ENCODE measurements at places on chromosomes 2 and 18.

DNA sequence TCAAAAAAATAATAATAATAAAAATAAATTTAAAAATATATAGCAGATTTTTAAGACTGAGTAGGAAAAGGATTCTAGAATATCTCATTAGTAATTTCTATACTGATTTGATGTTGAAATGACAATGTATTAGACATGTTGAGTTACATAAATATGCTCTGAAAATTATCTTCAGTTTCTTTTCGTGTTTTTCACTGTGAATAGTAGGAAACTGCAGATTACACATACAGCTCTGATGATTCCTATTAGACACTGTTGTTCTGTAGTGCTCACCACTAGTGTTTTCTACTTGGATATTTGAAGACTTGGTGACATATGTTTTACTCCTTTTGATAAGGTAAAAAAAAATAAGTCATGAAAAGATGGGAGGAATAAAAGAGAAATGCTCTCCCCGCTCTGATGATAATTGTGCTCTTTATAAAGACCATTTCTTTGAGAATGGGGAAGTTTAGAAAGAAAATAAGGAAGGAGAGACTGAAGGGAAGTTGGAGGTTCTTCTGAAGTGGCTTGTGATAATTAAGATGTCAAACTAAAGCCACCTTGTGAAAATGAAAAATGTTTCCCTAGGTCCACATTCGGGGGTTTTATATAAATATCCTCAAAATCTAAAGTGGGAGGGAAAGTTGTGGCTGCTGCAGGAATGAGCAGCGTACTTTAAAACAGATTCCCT, 52.9 kb downstream of the SLC9A2 start:
- DNase-seq = no peak

GRCh38 chr18:58829263-58829662, 35.4 kb upstream of the ZNF532 start:
- DNase-seq = no peak

DNA sequence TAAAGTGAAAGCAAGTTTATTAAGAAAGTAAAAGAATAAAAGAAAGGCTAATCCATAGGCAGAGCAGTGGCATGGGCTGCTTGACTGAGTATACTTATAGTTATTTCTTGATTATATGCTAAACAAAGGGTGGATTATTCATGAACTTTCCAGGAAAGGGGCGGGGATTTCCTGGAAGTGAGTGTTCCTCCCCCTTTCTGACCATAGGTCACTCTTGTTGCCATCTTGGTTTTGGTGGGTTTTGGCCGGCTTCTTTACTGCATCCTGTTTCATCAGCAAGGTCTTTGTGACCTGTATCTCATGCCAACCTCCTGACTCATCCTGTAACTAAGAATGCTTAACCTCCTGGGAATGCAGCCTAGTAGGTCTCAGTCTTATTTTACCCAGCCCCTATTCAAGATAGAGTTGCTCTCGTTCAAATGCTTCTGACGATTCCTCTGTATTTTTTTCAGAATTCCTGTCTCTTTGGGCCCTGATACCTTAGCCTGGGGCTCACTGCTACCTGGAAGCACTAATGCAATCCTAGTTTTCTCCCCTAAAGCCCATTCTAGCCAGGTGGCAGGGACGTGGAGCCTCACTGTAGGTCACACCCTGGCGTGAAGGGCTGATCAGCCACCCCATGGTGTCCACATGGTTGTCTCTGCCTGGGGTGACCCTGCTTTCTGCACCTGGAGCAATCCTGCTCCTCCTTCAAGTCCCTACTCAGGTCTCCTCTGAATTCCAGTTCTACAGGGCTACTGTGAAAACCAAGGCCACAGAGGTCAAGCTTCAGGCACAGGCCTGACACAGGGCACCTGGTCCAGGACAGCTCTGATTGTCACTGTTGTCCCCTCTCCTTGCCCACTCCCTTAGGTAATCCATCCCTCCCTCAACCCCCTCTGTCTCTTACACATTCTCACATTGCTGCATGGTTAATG, 6.0 kb upstream of the SLC35F6 start:
- peak; percentile 38 for DNase-seq

DNA sequence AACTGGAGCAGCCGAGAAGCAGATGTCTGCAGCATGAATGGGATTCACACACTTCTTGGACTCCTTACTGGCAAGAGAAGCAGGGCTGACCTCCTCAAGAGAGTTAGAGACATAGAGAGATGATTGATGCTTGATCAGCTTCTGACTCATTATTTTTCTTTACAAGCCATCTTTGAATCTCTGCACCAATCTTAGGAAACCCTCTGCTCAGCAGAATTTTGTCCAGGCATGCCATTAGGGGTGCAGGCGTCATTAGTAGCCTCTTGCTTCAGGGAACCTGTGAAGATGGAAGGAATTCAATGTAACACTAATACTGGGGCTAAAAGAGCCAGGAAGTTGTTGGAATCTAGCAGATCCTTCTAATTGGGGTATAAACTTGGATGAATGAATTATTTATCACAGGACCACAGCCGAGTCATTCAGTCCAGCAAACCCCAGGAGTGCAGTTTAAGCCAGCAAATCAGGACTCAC, 151.8 kb downstream of the MGAT5 start:
- DNase-seq = no peak

DNA sequence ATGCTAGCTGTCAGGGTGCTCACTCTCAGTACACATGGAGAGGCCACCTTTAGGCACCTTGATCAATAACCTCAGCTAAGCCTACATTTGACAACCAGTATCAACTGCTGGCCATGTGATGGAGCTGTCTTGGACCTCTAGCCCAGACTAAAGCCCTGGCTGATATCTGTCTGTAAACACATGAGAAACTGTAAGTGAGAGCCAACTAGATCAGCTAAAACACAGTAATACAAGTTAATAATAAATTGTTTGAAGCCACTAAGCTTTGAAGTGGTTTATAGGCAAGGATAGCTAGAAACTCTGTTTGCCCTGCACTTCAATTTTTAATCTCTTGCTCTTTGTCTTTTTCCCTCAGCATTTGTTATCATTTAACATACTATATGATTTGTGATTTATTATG, 407.1 kb downstream of the SPAG16 start:
- peak; percentile 12 for DNase-seq

- DNase-seq = no peak
These were observed 2.3 kb downstream of the KRCC1 start for GRCh38 chr2:88053296-88053695.

DNA sequence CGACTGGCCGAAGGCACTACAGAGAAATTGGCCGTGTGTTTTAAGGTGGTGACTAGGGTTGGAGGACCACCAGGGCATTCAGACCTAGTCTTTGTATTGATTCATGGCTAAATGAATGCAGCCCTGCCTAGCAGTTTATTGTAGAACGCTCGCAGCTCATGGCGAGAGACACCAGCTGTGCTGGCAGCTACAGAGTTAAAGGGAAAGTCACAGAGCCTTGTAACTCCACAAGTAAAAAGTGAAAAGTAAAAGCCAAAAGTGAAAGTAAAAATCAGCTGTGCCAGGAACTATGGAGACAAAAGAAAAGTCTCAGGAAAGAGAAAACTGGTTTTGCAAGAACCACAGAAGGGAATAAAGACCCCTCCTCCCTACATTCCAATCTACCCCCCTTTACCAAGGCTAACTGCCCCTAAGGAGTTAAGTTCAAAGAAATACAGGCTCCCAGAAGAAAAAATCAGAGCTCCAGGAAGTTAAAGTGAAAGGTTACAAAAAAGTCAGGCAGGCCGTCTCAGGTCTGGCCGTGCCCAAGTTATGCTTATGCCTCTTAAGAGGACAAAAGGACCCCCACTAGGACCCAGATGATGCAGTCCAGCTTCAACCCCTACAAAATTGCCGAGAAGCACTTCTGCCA, 46.4 kb upstream of the SELENOI start:
- DNase-seq = peak; percentile 77

- DNase-seq = no peak
These were observed 16.6 kb upstream of the GALNT1 start for GRCh38 chr18:35564795-35565453.

GRCh38 chr2:108446703-108447102, 2.3 kb upstream of the GCC2 start:
- DNase-seq = no peak

- DNase-seq = no peak
These were observed 4.7 kb downstream of the GLI2 start for GRCh38 chr2:120740375-120740764.

- DNase-seq = no peak
These were observed 84.6 kb downstream of the FBXO15 start for GRCh38 chr18:74063023-74063422.

GRCh38 chr2:136215908-136216472, 98.0 kb upstream of the CXCR4 start:
- peak; percentile 6 for DNase-seq

- peak; percentile 75 for DNase-seq
These were observed 3.1 kb downstream of the STK39 start for GRCh38 chr2:168244318-168244717.

- DNase-seq = no peak
These were observed 1.0 kb downstream of the CYP1B1 start for GRCh38 chr2:38074764-38075506.

DNA sequence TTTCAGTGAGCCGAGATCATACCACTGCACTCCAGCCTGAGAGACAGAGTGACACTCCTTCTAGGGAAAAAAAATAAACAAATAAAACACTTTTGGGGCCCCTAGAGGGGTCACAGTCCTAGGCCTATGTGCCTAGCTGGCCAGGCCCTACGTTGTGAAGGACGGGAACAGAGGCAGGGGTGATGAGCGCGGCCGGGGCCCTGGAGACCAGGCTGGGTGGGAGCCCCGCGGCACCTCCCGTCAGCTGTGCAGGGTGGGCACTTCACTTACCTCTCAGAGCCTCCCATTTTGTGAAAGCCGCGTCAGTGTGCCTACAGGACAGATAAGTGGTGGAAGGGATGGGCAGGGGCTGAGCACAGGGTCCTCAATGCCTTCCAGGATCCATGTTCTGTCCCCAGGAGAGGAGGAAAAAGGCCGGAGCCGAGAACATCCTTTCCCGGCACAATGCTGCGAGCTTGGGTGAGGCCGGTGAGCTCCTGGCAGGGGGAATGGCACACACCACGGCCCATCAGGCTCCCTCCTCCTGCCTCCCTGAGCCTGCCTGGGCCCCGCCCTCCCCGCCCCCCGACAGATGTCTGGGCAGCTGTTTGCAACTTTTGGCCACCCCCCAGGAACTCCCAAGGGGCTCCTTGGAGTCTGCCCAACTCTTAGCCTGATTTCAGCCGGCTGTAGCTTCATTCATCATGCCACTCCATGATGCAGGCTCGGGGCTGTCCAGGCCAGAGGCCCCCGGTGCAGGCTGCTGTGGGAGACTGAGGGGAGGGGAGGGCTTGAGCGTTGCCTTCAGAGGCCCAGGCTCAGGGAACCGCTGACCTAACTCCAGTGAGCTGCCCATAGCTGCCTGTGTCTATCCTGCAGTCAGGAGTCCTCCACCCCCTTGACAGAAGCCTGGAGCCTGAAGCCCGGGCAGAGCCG, 196.5 kb downstream of the TFCP2L1 start:
- DNase-seq = no peak

- DNase-seq = no peak
These were observed 3.6 kb upstream of the GMPPA start for GRCh38 chr2:219494952-219495530.

DNA sequence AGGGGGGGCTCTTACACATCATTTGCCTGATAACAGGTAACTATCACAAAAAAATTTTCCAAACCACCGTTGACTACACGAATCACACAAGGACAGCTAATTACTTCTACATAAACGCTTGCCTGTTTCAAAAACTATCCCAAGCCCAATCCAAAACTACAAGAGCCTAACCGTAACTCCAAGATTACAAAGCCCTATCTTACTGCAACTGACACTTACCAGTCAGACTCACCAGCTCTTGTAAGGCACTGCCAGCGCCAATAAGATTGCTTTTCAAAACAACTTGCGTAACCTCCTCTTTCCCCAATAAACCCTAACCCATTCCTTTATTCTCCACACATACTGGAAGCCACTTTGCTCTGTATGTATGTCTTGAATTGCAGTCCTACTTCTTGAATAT, 148.4 kb downstream of the NBAS start:
- no peak for DNase-seq

GRCh38 chr2:221042926-221043325, 529.2 kb downstream of the EPHA4 start:
- DNase-seq = no peak

DNA sequence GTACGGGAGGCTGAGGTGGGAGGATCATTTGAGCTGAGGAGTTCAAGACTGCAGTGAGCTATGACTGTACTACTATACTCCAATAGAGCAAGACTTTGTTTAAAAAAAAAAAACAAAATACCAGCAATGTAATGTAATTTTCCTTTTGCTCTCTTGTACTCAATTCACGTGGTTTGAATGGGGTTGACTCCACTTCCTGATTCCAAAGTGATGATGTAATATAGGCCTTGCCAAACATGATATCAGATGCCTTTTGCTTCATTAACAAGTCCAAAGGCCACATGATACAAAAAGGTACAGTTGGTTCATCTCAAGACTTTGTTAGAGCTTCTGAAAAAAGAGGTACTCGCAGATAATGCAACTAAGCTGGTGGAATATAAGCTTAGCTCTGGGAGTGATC, 321.8 kb downstream of the ZEB2 start:
- DNase-seq = peak; percentile 84

DNA sequence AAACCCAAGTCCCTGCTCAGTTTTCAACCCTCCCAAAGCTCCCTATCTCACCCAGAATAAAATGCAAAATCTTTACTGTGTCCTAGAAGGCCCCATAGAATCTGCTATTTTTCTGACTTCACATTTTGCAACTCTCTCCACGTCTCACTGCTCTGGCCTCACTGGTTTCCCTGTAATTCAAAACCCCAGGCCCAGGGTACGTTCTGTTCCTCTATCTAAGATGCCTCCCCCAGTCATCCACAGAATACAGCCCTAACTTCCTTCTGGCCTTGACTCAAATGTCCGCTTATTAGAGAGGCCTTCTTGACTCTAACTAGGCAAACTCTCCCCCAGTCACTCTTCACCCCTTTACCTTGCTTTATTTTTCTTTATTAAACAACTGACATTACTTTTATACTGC, 42.0 kb downstream of the FAM161A start:
- DNase-seq = no peak

GRCh38 chr2:75098856-75099255, 100.5 kb downstream of the TACR1 start:
- no peak for DNase-seq

GRCh38 chr18:57445488-57446319, 10.5 kb downstream of the ONECUT2 start:
- DNase-seq = peak; percentile 94

GRCh38 chr2:30662268-30663131, 144.7 kb downstream of the CAPN13 start:
- DNase-seq = peak; percentile 83

DNA sequence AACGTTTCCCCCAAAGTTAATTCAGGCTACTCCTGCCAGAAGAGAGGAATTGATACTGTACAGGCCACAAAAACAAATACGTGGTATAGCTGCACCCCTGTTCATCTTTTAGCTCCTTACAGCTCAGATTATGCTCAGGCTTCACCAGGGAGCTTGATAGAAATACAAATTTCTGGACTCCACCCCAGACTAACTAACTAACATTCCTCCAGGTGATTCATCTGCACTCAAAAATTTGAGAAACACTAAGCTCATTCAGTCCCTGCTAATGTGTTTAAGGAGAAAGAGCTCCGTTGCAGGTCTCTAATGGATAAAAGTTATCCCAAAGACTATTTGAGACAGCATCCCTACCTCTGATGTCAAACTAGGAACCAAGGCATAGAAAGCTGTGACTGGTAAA, 36.8 kb upstream of the UNC80 start:
- DNase-seq = no peak
